M059J (cell line): ENCODE measurements at places on chromosomes 12 and 14. TPM values are rescaled to one million over a fixed set of nuclear protein-coding genes. Genes with fewer than 3 reads are reported as not detected.
A peak's percentile ranks its signal among the peaks of the same experiment; 100 is the strongest.

DNA sequence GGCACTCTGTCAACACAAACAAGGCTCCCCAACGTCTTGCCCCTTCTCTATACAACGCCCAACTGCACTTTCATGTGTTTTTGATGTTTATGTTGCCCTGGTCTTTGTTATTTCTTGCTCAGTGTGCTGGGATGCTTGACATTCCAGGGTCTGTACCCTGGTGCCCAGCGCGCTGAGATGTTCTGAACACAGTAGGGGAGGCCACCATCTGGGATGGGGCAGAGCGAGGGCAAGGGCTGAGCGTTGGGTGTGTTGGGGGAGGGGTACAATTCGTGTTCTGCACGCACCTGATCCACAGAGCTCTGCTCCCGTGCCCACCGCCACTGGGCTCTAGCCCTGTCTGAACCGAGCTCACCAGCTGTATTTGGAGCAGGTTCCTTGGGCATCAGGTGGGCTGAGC, 52.9 kb downstream of the ISCA2 start:
- DNase-seq: no peak

Gene CLBA1
- total RNA-seq: 3.3 and 5.6 TPM in 2 replicates

- peak; percentile 29 for DNase-seq
Measured at GRCh38 chr12:50400104-50400637, 514 bp upstream of the LARP4 start.

GRCh38 chr12:113361574-113362370, 3.4 kb downstream of the PLBD2 start:
- DNase-seq: no peak

DNA sequence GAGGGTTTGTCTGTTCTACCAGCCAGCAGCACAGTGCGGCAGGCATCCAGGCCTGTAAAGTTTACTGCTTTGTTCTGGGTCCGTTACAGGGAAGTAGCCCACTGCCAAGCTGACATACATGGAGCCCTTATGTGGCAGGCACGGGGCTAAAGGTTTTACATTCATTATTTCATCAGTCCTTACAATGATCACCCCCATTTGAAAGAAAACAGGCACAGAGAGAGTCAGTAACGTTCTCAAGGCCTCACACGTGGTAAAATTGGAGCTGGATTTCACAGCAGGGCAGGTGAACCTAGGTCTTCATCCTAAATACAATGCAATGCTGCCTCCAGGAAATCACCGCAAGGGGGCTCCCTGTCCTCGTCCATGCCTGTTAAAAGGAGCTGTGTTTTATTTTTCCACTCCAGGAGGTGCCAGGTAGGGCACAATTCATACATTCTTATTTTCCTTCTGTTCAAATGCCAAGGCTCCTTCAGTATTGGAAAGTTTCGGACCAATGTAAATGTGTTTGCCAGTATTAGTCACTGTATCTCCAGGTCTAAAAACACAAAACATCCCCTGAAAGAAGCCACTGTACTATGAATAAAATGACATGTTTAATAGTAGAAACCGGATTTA, 172.2 kb upstream of the GZMB start:
- peak; percentile 12 for DNase-seq
